ENCODE measurements at places on chromosomes 12 and 14. TPM values are rescaled to one million over a fixed set of nuclear protein-coding genes. Genes with fewer than 3 reads are reported as not detected.

The TMEM117 gene
- 11.4 TPM for polyA plus RNA-seq

The ADCY6 gene
- polyA plus RNA-seq, result 87.0 TPM

The SLC38A4 gene
- 27.5 TPM for polyA plus RNA-seq

The TAS2R7 gene
- polyA plus RNA-seq, result not detected

The PLEK2 gene
- polyA plus RNA-seq, result 1.4 TPM

GRCh38 chr12:59494617-59495016 is 101.2 kb upstream of the SLC16A7 start:
- no peak for DNase-seq

DNA sequence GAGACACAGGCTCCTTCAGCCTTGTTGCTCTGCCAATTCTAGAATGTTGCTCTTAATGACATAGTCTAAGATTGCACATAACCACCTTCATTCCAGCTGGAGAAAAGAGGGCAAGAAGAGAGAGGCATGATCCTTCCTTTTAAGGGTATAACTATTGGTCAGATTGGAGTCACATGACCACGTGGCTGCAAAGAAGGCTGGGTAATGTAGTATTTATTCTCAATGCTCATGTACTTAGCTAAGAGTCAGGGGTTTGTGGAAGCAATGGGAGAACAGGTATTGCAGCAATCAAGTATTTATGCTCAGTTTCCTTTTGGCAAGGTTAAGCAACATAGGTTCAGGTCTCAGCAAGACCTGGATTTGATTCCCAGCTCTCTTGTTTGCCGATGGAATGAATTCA is 298.8 kb upstream of the TBX3 start:
- no peak for DNase-seq
